ENCODE measurements at places on chromosomes 3 and 15. TPM values are rescaled to one million over a fixed set of nuclear protein-coding genes. Genes with fewer than 3 reads are reported as not detected.

MRPL47 gene
- 19.5 TPM for total RNA-seq

CPLX3 gene
- 26.7 TPM for total RNA-seq

DNA sequence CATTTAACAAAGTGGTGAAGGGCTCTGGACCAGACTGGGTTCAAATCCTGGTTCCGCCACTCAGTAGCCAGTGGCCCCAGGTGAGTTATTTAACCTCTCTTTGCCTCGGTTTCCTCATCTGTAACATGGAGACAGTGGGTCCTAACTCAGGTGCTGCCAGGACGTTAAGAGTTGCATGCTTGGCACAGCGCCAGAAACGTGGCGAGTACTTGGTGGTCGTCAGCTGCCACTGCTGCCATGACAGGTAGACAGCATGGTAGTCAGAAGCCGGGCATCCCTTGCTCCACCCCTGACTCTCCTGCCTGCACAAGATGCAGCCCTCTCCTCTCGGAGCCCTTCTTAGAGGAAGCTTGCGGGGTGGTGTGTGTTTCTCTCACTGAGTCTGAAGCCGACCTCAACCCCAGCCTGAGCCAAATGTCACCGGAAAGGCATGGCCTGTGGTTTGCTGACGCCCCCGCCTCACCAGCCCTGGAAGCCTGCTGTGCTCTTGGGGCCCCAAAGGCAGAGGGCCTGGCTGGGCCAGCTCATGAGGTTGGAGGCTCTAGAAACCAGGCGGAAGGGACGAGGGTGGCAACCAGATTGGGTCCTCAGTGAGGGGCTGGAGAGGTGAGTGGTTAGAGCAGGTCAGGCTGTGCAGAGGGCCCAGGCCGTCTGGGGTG lies 160.8 kb upstream of the TLE3 start:
- H3K27me3 ChIP-seq = peaks cover 19% of the 10 kb centered on the region
- H3K36me3 ChIP-seq = no peaks in the 10 kb centered on the region
- no peak overlapping the region for H3K4me3 ChIP-seq
- DNase-seq = peak; percentile 90
- H3K27ac ChIP-seq = peak overlapping the region; percentile 64

DNA sequence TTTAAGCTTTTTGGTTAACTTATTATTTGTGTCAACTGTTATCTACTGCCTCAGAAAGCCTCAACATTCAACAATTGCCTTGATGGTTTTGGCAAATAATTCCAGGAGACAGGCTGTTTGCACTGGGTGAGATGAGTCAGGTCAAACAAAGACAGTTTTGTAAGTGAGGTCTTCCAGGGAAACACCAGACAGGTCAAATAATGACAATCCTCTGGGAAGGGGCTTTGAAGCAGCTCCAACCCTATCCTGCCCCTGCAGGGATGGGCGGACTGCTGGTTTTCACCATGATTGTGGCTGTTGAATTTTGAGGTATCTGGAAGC lies 79.4 kb upstream of the PRR23E start:
- no peak overlapping the region for H3K4me3 ChIP-seq
- H3K27me3 ChIP-seq = no peaks in the 10 kb centered on the region
- H3K36me3 ChIP-seq = no peaks in the 10 kb centered on the region
- no peaks in the 10 kb centered on the region for H3K4me1 ChIP-seq

RCN2 gene
- 32.8 TPM for total RNA-seq

ZNF621 gene
- total RNA-seq = 21.1 TPM

- DNase-seq = no peak
- no peaks in the 10 kb centered on the region for H3K36me3 ChIP-seq
- peaks cover 10% of the 10 kb centered on the region for H3K4me1 ChIP-seq
- no peak overlapping the region for H3K27ac ChIP-seq
- no peaks in the 10 kb centered on the region for H3K27me3 ChIP-seq
- H3K4me3 ChIP-seq = no peak overlapping the region
These were observed 20.4 kb downstream of the RBP1 start for GRCh38 chr3:139518926-139519842.

DNA sequence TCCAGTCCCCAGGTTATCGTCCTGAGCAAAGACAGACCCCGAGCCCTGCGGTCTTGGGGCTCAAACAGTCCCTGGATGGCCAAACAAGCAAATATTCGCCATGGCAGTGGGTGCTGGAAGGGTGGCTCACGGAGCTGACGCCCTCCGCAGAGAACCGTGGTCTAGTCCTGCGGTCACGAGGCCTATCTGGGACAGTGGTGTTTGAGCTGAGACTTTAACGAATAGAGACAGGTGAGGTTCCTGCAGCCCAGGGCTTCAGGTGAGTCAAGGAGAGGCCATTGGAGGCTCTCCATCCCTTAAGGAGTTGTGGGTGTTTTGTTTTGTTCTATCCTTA lies 399 bp upstream of the SUCLG2 start:
- peaks cover 35% of the 10 kb centered on the region for H3K4me1 ChIP-seq
- H3K4me3 ChIP-seq = peak overlapping the region; percentile 89

ULK3 gene
- 57.7 TPM for total RNA-seq

DNA sequence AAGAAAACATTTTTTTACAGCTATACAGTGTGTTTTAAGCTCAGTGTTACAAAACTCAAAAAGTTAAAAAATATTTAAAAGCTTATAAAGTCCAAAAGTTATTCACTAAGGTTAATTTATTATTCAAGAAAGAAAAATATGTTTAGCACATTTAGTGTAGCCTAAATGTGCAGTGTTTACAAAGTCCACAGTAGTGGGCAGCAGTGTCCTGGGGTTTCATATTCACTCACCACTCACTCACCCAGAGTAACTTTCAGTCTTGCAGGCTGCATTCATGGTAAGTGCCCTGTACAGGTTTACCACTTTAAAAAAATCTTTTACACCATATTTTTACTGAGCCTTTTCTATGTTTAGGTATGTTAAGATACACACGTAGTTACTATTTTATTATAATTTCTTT lies 300.2 kb upstream of the TRIM42 start:
- H3K4me1 ChIP-seq = no peaks in the 10 kb centered on the region
- no peaks in the 10 kb centered on the region for H3K36me3 ChIP-seq
- no peak overlapping the region for H3K4me3 ChIP-seq
- H3K27me3 ChIP-seq = no peaks in the 10 kb centered on the region

DNA sequence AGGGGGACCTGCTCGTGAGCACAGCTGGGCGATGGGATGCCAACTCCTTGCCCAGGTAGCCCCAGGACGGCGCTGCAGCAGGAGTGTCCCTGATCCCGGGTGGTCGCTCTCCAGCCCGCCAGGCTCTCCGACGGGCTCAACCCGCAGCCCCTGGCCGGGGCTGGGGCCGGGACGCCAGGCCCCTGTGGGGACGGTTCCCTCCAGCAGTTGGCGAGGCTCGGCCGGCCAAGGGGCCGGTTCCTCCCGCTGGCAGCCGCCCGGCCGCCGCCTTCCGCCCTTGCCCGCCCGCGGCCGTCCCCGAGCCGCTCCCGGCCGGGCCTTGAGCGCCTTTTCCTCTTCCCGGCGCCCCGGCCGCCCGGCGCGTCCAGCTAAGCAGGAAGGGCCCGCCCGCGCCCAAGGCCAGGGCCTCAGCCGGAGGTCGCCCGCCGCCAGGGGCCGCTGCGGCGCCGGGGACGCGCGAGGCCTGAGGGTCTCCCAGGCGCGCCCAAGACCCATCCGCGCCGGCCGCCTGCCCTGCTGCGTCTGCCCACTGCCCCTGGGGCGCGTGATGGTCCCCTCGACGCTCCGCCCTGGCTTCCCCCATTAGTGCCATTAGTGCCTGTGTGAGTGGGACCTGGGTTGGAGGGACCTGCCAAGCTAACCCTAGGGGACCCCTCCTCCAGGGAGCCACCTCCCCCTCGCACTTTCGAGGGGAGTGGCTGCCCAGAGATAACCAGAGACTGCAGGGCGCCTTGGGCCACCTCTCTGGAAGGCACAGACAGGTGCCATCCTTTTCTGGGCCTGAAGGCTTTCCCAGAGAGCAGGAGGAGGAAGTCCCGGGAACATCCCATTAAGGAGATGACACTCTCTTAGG lies 106.4 kb downstream of the FBLN2 start:
- H3K4me3 ChIP-seq = no peak overlapping the region
- peak; percentile 87 for DNase-seq
- peak overlapping the region; percentile 84 for H3K27ac ChIP-seq
- H3K27me3 ChIP-seq = peaks cover 59% of the 10 kb centered on the region
- peaks cover 66% of the 10 kb centered on the region for H3K4me1 ChIP-seq

ROPN1 gene
- not detected for total RNA-seq

DNA sequence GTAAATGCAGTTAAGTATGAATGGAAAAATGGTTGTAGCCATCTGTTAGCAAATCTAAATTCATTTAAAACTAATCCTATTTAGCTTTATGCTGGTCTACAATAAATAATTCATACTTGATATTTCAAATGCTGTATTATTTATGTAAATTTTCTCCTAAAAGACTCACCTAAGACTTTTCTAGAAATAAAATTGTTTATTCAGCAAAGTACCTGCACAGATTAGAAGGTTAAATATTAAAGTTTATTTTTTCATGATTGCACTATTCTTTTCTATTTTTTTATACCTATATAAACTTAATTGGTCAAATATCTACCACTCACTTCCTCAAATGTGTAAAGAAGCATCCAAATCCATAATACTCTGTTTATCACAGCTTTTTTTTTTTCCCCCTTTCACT lies 45.2 kb downstream of the MBNL1 start:
- H3K4me3 ChIP-seq = no peak overlapping the region
- H3K4me1 ChIP-seq = peaks cover 76% of the 10 kb centered on the region
- peaks cover 20% of the 10 kb centered on the region for H3K36me3 ChIP-seq
- no peaks in the 10 kb centered on the region for H3K27me3 ChIP-seq
- no peak for DNase-seq

PAK2 gene
- total RNA-seq = 96.1 TPM

FGD5 gene
- 85.4 TPM for total RNA-seq

AADAC gene
- total RNA-seq = not detected

PLSCR2 gene
- not detected for total RNA-seq

GRCh38 chr3:116432795-116433194 lies 12.5 kb downstream of the LSAMP start:
- DNase-seq = no peak
- H3K4me1 ChIP-seq = no peaks in the 10 kb centered on the region
- no peak overlapping the region for H3K4me3 ChIP-seq
- no peak overlapping the region for H3K27ac ChIP-seq
- H3K27me3 ChIP-seq = no peaks in the 10 kb centered on the region

DNA sequence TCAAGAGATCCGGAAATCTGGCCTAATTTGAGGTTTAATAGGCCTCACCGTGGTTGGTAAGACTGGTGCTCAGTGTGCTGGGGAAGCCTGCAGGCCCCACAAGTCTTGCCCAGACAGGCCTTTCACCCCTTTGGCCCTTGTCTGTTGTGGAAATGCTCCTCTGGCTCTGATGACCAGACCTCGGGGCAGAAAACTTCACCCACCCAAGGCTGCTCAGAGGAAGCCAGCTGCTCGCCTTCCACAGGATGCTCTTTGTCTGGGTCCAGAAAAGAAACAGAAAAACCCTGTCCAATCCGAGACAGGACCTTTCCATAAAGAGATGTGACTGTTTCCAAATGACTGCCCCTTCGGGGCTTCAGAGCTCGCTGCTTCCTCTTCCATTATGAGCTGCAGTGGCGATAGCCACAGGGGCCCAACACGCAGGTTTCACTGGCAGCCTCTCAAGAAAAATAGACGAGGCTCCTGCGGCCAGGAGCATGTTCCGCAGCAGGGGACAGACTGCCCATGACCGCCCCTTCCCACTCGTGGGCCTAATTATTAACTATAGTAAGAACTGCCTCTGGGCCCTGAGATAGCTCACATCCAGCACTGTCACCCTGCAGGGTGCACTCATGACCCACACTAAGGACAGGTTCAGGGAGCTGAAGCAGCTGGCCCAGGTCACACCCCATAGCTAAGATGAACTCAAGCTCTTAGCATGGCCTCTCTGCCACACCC lies 6.8 kb upstream of the SNX22 start:
- H3K27ac ChIP-seq = peak overlapping the region; percentile 33
- no peaks in the 10 kb centered on the region for H3K27me3 ChIP-seq
- H3K4me3 ChIP-seq = no peak overlapping the region
- peaks cover 7% of the 10 kb centered on the region for H3K4me1 ChIP-seq

DNA sequence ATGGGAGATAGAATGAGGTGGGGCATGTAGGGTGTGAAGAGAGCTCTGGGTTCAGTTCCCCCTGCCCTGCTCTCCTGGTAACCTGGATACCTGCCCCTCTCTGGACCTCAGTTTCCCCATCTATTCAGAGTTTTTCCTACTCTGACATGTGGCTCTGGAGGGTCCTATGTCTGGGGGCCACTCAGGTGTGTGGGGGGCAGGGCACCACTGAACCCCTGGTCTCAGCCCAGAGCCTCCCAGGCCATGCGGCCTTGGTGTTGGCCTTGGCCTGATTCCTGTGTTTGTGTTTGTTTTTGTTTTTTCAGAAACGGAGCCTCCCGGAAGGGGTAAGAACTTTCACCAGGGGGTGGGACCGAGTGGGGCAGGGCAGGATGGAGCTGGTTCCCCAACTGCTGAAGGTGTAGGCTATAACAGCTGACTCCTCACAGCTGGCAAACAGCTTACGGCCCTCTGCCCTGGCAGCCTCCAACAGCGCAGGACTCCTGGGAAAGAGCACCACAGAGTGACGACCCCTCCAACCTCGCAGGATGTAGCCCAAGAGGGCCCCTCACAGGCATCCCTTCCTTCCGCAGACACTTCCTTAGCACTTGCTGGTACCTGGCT lies 803 bp downstream of the ITIH3 start:
- H3K27ac ChIP-seq = peak overlapping the region; percentile 47
- DNase-seq = no peak
- H3K4me3 ChIP-seq = no peak overlapping the region
- no peaks in the 10 kb centered on the region for H3K36me3 ChIP-seq

GRCh38 chr3:4531478-4532025 lies 38.4 kb downstream of the ITPR1 start:
- H3K27me3 ChIP-seq = no peaks in the 10 kb centered on the region
- DNase-seq = no peak
- H3K4me1 ChIP-seq = peaks cover 42% of the 10 kb centered on the region
- H3K36me3 ChIP-seq = no peaks in the 10 kb centered on the region
- no peak overlapping the region for H3K27ac ChIP-seq

P4HTM gene
- 34.4 TPM for total RNA-seq

DNA sequence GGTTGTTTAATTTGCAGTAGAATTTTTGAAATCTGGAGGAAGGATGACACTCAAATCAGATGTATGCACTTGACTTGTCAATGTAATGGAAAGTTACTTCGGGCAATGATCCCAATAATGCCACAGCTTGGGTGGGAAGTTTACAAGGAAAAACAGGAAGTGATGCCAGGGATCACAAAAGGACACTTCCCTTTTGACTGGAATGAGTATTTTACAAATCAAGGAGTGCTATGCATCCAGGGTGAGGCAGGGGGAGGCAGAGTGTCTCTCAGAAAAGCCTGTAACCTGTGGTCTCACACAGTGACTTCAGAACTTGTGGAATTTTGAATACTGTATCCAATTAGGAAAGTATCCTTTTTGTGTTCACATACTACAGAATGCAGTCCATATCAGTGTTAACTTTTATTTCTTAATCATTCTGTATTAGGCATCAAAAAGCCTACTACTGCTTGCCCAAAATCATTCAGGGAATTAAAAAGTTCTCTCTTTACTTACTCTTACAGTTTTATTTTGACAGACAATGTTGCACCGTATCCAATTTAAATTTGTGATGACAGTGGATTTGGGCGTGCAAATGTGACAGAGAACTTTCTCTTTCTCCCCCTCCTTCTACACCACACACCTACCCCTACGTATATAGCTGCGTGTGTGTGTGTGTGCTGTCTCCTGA lies 445.1 kb downstream of the MECOM start:
- DNase-seq = no peak
- H3K27me3 ChIP-seq = no peaks in the 10 kb centered on the region
- peak overlapping the region; percentile 27 for H3K27ac ChIP-seq
- H3K4me1 ChIP-seq = no peaks in the 10 kb centered on the region
- no peak overlapping the region for H3K4me3 ChIP-seq

- H3K4me1 ChIP-seq = no peaks in the 10 kb centered on the region
- no peak overlapping the region for H3K4me3 ChIP-seq
- no peaks in the 10 kb centered on the region for H3K36me3 ChIP-seq
- no peak overlapping the region for H3K27ac ChIP-seq
- H3K27me3 ChIP-seq = no peaks in the 10 kb centered on the region
These were observed 25.7 kb downstream of the RNU5B-1 start for GRCh38 chr15:65329984-65330735.

Measured in spleen (tissue), 13 donors.